ENCODE measurements at places on chromosomes 16 and 17. TPM values are rescaled to one million over a fixed set of nuclear protein-coding genes. Genes with fewer than 3 reads are reported as not detected.

Gene VMO1
- 0.97 TPM for total RNA-seq

DNA sequence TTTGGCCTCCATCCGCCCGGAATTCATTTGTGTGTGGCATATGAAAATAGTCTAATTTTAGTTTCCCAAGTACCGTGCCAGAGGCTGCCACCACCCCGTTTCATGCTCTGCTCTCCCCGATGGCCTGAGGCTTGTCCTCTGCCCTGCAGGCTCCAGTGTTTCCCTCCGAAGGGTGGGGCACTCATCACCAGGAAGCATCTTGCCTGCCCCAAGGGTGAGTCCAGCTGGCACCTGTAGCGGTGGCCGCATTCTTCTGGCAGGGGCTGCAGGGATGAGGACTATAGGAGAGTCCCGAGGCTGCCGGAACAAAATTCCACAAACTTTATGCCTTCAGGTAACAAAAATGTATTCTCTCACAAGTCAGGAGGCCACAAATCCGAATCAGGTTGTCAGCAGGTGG is 23.1 kb upstream of the CMIP start:
- no peak for DNase-seq

Gene KCTD2
- 43.2 TPM for total RNA-seq

GRCh38 chr17:29613352-29613837 is 9.3 kb downstream of the CORO6 start:
- DNase-seq: peak; percentile 97

GRCh38 chr16:9489835-9490467 is 398.5 kb downstream of the HAPSTR1 start:
- no peak for DNase-seq

GRCh38 chr17:60269417-60269816 is 119.6 kb downstream of the CA4 start:
- no peak for DNase-seq

DNA sequence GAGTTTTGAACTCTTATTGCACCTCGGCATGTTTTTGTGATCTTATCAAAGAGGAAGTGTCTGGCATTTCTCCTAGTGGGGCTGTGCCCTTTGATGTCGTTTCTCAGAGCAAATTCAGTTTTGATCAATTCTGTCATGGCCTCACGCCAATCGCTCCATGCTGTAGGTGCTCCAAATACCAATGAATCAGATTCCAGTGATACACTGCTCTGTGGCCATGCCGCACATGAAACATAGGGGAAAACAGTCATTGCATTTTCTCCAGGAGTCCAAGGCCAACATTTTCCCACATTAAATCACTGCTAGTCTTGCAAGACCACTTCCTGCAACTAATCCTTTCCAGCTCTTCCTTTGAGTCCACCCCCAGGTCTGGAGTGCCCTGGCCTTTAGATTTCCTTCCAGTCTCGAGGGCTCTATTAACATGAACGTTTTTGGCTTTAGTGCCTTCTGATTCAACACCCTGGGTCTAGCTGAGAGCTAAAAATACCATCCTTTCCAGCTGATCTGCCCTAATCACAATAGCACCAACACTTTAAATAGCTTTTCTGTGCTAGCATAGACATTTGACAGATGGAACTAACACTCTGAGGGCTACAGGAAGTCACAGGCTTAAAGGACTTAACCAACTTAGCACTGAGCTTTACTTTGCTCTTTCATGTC is 18.2 kb upstream of the RASL10B start:
- DNase-seq: no peak

Gene DHRS7C
- 0.89 TPM for total RNA-seq

Gene KCNG4
- total RNA-seq: not detected

- DNase-seq: no peak
These were observed 7.1 kb downstream of the ECI1 start for GRCh38 chr16:2244301-2244700.

- DNase-seq: no peak
These were observed 14.6 kb downstream of the COG4 start for GRCh38 chr16:70508752-70509151.

Gene CCL14
- total RNA-seq: 6.7 TPM

DNA sequence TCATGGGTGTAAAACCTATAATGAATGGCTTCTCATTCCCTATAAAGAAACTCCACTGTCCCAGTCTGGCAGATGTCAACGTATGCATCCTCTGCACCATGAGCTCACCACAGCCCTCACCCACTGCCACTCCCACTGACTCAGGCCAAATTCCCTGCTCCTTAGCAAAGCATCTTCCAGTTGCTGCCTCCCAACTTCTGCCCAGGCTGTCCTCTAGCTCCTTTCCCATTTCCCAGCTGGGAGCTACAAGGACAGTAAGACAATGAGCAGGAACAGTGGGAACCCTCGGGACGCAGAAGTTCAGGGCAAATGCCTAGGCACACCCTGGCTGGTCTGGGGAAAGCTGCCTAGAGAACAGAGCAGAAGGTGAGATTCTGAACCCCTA is 9.1 kb upstream of the THAP11 start:
- DNase-seq: no peak

DNA sequence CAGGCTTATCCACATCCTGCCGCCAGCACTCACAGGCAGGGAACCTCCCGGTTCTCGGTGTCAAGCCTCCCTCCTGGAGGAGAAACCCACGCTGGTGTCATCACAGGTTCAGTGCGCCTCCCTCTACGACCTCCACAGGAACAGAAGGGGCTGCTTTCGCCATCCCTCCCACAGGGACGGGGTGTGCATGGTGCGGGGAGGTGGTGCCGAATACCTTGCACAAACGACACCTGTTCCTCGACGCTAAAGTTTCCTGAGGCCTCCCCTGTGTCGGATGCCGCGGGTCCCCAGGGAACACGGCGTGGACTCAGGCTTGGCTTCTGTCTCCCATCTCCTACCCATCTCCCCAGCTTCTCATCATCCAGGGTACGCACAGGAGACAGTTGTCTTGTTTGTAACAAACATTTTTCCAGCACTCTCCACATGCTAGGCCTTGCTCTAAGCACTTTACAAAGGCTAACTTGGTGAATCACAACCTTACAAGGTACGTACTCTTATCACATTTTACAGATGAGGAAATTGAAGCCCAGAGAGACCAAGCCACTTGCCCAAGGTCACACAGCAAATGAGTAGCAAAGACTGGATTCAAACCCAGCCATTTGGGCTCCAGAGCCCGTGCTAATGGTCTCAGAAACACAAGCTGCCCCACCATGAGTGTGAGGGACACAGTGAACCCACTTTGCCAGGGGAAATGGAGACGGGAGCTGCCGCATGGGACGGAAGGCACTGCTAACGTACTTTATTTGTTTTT is 271.6 kb downstream of the C16orf95 start:
- DNase-seq: peak; percentile 41

DNA sequence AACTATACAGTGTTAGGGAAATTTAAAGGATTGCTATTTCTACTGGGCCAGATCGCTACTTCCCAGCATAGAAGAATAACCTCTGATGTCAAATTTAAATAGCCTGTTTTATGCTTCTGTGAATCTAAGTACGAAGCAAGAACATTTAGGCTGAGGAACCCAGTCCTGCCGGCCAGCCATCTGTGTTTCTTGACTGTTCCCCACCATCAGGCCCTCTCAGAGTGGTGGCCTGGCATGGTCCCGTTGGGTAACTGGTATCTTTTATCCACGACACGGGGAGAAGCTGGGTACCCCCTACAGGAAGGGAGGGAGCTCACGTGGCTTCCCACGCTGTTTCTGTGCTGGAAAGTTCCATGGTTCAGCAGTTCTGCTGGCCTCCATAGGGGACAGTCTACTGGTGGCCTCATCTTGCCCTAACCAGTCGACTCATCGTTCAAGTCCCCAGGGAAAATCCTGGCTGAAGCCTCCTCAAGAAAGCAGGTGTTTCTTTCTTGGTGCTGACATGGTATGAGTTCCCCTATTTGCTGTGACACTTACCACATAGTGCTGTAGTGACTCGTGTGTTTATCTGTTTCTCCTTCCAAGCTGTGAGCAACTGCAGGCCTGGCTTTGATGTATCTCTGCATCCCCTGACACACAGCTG is 201.7 kb upstream of the NLRP1 start:
- no peak for DNase-seq

- no peak for DNase-seq
These were observed 560.6 kb downstream of the CDH13 start for GRCh38 chr16:83187405-83187804.

- DNase-seq: no peak
These were observed 28.7 kb upstream of the DNAI2 start for GRCh38 chr17:74245145-74245831.

GRCh38 chr17:60231691-60232090 is 81.9 kb downstream of the CA4 start:
- DNase-seq: no peak

- peak; percentile 84 for DNase-seq
These were observed 547 bp downstream of the PLCD3 start for GRCh38 chr17:45131616-45132319.

- no peak for DNase-seq
These were observed 72.5 kb downstream of the C16orf95 start for GRCh38 chr16:87244636-87245197.

GRCh38 chr16:3752984-3753383 is 35.7 kb upstream of the TRAP1 start:
- no peak for DNase-seq

DNA sequence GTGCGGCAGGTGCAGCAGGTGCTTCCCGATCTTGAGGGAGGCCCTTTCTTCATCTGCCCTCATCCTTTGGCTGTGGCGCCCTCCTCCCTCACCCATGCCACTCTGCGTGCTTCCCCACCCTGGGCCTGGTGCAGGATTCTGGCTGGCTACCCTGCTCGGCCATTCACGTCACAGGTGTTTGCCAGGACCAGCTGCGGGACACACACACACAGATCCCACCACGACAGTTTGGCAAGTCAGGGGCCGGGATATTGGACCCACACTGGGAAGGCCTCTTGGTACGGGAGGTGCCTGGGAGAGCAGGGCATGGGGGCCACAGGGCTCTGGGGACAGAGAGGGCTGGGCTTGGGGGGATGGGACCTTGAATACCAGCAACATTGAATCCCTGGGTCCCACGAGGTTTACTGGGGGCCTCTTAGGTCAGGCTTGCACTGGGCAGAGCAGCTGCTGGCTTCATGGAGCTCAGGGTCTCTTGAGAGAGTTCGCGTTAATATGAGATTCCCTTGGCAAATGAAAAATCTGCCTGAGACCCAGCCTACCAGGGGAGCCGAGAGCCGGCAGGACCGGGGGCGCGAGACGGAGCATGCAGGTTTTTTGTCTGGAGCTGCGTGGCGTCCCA is 15.1 kb downstream of the ADCY7 start:
- DNase-seq: no peak

Gene MT1G
- 1.2 TPM for total RNA-seq

Gene SYNGR2
- total RNA-seq: 116 TPM

Measured in cardiac septum (tissue), 1 donor.